ENCODE measurements at places on chromosomes 11 and 22.

GRCh38 chr11:65186701-65187100 lies 5.0 kb downstream of the CAPN1 start:
- DNase-seq = no peak

DNA sequence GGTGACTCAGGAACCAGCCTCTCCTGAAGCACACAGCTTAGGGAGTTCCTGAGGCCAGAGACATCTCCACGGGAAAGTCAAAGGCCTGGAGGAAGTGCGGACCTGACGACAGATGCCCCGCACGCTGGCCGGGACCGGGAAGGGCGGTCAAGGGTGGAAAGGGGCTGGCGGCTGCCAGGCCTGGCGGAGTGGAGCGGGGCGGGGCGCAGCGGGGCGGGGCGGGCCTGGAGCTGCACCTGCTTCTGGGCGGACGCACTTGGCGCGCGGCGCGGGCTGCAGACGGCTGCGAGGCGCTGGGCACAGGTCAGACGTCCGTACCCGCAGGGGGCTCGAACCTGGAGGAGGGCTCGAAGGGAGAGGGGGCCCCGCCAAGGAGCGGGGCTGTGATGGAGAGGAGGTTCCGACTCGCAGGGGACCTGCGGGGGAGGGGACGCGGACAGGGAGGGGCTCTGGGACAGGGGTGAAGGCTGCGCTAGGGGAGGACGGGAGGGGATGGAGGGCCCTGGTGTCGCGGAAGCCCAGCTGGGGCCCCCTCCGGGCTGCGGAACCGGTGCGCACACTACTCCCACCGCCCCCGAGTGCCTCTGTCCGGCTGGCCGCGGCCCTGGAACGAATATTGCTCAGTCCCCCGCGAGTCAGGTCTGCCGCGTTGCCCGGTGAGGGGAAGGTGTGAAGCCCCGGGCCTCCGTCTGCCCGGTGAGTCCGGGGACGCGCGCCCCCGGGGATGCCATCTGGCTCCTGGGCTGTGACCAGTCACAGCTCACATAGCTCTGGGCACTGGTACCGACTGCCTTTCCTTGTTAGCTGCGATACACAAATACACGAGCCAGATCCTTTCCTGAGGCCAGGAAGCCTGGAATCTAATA lies at the start of gene TMEM45B:
Gene TMEM45B, plus strand, starts transcription at position 253 of the 866 bp plus-strand sequence. CDS start 36,635 bp downstream, outside the sequence.
- DNase-seq = peak; percentile 11

- DNase-seq = no peak
Observed at GRCh38 chr11:65071907-65072630, 11.8 kb downstream of the CDCA5 start.

DNA sequence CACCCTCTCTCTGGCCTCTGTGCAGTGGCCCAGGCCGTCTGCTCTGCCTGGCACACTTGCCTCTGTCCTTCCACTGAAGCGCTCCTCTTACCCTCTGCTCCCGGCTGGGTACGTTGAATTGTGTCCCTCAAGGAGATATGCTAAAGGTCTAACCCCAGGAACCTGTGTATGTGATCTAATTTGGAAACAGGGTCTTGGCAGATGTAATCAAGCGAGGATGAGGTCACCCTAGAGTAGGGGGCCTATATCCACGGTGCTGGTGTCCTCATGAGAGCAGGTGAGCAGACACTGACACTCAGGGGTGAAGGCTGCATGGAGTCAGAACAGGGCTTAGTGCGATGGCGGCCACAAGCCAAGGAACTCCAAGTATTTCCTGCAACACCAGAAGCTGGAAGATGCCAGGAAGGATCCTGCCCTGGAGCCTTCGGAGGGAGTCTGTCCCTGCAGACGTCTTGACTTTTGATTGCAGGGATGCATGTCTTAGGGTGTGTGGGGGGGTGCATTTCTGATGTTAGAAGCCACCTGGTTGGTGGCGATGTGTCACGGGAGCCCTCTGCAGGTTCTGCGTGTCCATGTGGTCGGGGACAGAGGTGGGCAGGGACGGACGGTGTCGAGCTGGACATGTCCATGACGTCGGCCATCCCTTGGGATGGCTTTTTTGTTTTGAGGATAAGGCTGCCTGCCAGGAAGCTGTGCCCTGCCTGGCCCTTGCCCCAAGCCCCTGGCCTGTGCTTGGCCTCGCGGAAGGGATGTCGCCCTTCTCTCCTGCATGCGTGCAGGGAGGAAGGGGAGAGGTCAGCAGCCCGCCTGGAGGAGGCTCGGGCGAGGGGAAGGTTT lies 68.6 kb downstream of the LRP5 start:
- no peak for DNase-seq

DNA sequence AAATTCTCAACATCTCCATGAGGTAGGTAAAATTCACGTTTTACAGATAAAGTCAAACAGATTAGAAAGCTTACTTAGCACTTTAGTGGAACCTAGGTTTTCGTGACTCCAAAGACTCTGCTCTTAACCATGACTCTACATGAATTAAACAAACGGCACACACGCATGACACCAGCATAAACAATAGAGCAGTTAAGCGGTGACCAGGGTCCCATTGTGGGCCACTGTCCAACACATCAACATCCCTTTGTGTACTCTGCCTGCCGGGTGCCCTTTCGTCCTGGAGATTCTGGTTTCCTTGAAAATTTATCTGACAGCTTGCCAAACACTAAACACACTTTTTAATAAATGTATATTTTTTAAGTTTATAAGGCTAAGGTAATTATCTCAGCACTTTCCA lies 941.7 kb downstream of the OPCML start:
- DNase-seq = no peak

DNA sequence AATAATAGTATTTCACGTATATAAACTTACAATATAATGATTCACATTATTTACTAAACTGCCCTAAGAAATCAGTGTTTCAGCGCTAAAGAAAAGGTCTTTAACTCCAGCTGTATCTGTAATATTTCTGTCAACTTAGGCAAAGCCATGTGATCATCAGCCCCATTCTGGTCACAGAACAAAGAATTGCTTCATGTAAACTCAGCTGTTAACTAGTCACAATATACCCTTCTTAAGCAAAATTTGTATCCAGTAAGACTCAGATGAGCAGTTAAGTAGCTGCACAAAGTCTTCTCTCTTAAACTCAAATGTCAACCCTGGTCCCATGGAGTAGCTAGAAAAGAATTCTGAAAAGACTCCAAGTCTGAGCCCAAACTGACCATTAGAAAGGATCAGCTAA lies 26.6 kb downstream of the HPS5 start:
- DNase-seq = no peak

DNA sequence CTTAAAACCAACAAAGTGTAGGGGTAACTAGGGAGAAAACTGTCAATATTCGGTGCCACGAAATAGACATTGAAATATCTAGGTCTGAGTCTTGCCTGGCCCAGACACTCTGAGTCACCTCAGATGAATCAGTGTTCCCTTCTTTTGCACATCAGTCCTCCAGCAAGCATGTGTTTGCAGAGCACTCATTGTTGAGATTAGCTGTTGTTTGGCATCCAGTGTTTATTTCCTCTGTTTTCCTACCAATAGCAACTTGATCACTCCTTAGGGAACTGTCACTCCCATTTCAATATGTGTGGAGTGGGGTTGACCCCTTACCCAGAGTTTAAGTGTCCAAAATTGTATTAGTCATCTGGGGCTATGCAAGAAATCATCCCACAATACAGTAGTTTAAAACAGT lies 4.7 kb upstream of the ASCC2 start:
- no peak for DNase-seq

GRCh38 chr11:12066799-12067508 lies 43.4 kb upstream of the MICAL2 start:
- DNase-seq = no peak

GRCh38 chr11:3158821-3159220 lies 6.3 kb downstream of the OSBPL5 start:
- no peak for DNase-seq

DNA sequence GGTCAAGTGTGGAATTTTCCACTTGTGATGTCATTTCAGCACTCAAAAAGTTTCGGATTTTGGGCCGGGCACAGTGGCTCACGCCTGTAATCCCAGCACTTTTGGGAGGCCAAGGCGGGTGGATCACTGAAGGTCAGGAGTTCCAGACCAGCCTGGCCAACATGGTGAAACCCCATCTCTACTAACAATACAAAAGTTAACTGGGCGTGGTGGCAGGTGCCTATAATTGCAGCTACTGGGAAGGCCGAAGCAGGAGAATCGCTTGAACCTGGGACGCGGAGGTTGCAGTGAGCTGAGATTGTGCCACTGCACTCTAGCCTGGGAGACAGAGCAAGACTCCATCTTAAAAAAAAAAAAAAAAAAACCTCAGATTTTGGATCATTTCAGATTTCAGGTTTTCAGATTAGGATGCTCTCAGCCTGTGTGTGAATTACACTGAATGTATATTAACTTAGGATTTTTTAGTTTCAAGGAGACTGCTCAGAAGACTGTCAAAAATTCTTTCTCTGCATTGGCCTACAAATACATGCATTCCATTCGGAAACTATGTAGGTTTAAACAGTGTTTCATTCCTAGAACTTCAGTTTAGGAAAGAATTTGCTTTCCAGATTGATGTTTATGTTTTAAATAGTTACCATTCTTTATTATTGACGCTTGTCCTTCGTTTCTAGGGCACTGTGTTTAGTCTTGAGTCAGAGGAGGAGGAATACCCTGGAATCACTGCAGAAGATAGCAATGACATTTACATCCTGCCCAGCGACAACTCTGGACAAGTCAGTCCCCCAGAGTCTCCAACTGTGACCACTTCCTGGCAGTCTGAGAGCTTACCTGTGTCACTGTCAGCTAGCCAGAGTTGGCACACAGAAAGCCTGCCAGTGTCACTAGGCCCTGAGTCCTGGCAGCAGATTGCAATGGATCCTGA lies 48.0 kb downstream of the BID start:
- DNase-seq = no peak

DNA sequence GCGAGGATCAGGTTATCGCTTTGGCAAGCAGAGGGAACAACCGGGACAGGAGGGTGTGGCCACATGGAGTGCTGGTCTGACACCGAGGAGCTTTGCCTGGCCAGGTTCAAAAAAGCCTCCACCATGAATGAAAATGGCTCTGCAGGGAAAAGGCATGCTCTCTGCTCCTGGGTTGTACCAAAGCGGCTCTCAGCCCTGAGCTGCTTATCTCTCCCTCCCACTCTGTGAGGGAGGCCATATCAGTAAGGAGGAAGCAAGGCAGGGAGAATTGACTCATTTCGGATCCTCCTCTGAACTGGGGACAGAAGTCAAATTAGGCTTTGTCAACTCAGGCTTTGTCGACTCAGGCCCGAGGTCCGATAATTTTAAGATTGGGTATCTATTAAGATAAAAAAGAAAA lies 82.9 kb upstream of the CRTAM start:
- no peak for DNase-seq

DNA sequence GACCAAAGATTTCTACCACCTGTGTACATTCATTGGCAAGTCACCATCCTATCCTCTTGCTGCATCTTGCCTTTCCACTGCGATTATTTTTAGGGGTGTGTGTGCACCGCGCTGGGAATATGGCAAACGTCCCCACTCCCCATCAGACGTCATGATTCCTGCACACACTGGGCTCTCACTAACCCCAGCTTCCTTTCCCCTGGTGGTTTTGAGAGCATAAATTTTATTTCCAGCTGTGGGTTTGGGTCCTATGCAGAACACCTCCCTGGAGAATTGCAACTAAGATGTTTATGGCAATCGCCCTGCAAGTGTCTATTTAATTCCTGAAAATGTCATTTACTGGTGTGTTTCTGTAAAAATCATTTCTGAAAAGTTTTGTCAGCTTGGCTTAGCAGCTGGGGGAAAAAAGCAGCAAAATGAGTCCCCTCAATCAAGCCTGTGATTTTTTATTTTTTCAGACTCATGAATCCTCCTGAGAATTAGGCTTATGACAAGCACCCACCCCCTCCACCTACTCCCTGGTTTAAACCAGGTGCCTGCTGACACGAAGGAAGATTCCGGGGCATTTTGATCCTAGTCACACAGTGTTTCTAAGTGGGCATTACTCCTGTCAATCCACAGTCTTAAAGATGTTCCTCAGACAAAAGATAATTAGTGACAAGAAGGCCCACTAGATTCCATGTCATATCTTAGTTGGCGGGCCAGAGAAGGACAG lies 23.8 kb downstream of the UPB1 start:
- DNase-seq = no peak

DNA sequence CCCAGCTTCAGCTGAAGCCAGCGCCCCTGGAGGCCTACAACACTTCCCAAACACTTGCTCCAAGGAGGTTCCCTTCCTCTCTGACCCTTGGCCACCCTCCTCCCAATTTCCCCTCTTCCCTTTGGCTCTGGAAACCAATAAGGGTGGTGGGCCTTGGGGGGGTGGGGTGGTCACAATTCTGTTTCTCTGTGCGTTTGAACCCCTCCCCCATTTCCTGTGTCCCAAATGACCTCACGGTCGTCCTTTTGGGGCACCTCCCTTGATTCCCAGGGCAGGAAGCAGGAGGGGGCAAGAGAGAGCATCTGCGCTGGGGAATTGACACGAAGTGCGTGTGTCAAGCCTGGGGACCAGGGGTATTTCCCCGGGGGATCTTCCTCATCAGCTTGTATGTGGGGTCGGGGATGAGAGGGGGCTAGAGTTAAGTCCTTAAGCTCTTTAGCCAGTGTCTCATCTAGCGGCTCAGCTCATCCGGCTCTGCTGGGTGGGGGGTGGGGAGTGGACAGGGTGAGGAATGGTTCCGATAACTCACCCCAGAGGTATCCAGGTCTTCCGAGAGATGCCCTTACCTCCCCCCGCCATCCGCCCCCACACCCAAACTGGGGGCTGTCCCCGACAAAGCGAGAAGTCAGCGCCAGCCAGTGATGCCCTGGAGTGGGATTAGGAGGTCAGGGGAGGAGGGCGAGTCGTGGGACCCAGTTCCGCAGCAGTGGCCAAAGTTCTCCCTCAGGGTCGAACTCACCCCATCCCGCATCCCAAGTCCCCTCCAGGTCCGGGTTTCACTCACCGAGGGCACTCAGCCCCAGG lies 587 bp downstream of the ESAM start:
- DNase-seq = no peak

GRCh38 chr22:19747551-19747950 lies 13.0 kb upstream of the TBX1 start:
- DNase-seq = no peak

DNA sequence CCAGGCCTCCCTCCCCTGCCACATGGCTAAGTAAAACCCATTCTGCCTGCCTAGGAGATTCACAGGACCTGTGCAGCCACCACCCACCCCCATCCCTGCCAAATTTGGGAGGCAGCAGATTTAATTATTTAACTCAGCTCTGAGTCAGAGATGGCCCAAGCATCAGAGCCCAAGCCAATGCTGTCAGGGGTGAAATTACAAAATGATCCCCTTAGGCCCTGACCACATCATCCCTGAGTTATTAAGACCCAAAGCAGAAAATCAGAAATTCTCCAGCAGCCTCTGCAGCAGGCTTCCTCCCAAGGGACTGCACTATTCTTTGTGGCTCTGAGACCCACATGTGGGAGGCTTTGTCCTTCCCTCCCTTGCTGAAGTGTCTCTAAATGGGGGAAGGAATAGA lies 52.8 kb upstream of the RRAS2 start:
- DNase-seq = no peak

GRCh38 chr11:17915500-17916143 lies 97.2 kb downstream of the SERGEF start:
- no peak for DNase-seq

DNA sequence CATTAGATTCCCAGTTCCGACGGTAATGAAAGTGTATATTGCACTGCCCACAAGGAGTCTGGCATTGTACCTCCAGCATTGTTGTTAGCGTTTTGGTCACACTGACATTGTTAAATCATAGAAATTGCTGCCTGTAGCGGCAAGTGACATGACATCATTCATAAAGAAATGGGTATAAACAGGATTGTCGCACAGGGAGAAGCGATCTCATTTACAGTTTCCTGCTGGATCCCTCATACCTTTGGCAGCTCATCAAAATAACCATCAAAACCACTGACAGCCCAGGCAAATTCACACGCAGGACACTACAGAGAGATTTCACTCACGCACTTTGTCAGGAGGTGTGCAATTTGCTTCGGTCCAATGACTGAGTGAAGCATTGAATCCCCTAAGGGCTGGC lies 3.5 kb downstream of the HTR3B start:
- DNase-seq = no peak

All from activated CD4-positive, alpha-beta T cell treated with anti-CD3 and anti-CD28 coated beads for 4 hours (primary cell).